Ascending aorta (tissue), 2 donors: ENCODE measurements at places on chromosomes 2 and 18. TPM values are rescaled to one million over a fixed set of nuclear protein-coding genes. Genes with fewer than 3 reads are reported as not detected.

- no peaks in the 10 kb centered on the region for H3K27me3 ChIP-seq
- DNase-seq: no peak
- H3K4me3 ChIP-seq: no peak overlapping the region
- H3K27ac ChIP-seq: no peak overlapping the region
- H3K4me1 ChIP-seq: no peaks in the 10 kb centered on the region
- no peaks in the 10 kb centered on the region for H3K36me3 ChIP-seq
These were observed 144.3 kb downstream of the FIGN start for GRCh38 chr2:163591461-163591860.

GRCh38 chr2:105736145-105736544 lies 8.6 kb upstream of the NCK2 start:
- H3K4me1 ChIP-seq: no peaks in the 10 kb centered on the region
- H3K36me3 ChIP-seq: no peaks in the 10 kb centered on the region
- no peak overlapping the region for H3K27ac ChIP-seq

GRCh38 chr2:41909584-41909983 lies 138.2 kb upstream of the PKDCC start:
- H3K27me3 ChIP-seq: no peaks in the 10 kb centered on the region
- H3K4me1 ChIP-seq: peaks cover 11% of the 10 kb centered on the region
- H3K36me3 ChIP-seq: no peaks in the 10 kb centered on the region
- no peak overlapping the region for H3K27ac ChIP-seq

DNA sequence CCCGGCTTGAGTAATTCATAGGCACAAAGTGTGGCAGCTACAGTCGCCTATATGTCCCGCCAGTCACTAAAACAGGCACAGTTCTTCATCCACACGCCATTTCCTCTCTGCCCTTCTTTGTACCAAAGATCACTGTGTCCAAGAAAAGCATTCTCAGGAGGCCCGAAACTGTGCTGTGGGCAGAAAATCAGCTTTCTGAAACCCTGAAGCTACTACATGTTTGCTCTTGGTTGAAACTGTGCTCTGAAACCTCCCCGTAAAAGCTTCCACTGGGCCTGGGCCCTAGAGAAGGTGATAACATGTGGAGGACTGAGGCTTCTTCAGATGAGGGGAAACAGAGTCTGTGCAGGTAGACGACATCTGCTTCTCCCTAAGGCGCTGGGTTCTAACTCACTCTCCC lies 75.6 kb upstream of the ID2 start:
- no peak overlapping the region for H3K4me3 ChIP-seq
- DNase-seq: no peak
- H3K36me3 ChIP-seq: no peaks in the 10 kb centered on the region
- peaks cover 7% of the 10 kb centered on the region for H3K4me1 ChIP-seq

GRCh38 chr18:79742076-79742475 lies 55.7 kb upstream of the KCNG2 start:
- no peaks in the 10 kb centered on the region for H3K27me3 ChIP-seq
- no peaks in the 10 kb centered on the region for H3K4me1 ChIP-seq
- peaks cover 42% of the 10 kb centered on the region for H3K36me3 ChIP-seq
- DNase-seq: no peak
- no peak overlapping the region for H3K27ac ChIP-seq
- H3K4me3 ChIP-seq: no peak overlapping the region

- no peaks in the 10 kb centered on the region for H3K27me3 ChIP-seq
- no peak overlapping the region for H3K4me3 ChIP-seq
- no peak overlapping the region for H3K27ac ChIP-seq
- no peaks in the 10 kb centered on the region for H3K36me3 ChIP-seq
These were observed 63.3 kb upstream of the ZNF804A start for GRCh38 chr2:184534986-184535385.

GRCh38 chr2:177289824-177290628 lies 25.5 kb upstream of the NFE2L2 start:
- no peak for DNase-seq
- H3K27ac ChIP-seq: no peak overlapping the region
- no peaks in the 10 kb centered on the region for H3K36me3 ChIP-seq

DNA sequence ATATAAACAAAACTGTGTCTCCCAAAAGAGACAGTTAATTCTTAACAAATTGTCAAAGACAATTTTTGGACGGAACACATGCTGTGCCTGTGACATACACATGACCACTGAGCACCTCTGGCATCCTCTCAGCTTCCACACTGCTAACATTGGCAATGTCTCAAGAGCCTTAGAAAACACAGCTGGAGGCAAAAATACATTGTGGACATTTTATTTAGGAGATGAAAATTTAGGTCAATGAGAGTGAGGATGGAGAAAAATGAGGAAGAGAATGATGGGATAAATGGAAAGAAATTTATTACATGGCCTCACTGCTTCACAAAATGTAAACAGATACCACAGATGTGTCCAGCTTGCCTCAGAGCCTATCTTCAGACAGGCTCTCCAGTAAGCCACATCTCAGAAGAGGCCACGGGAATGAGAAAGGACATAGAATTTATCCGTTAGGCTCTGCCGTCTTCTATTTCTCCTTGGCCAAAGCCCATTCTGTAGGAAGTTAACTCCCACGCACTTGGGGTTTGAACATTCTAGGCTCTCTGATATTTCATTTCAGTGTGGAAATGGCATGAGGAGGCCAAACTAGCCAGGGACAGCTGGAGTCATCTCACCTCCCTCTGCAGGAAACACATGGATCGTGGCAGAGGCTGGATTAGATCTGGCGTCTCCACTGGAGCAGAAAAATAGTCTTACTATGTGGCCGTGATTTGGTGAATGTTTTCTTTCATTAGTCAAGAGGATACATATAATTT lies 519.4 kb upstream of the DSEL start:
- H3K27me3 ChIP-seq: no peaks in the 10 kb centered on the region
- H3K4me3 ChIP-seq: no peak overlapping the region
- H3K27ac ChIP-seq: no peak overlapping the region
- no peaks in the 10 kb centered on the region for H3K4me1 ChIP-seq
- no peaks in the 10 kb centered on the region for H3K36me3 ChIP-seq

- H3K27ac ChIP-seq: peak overlapping the region; percentile 45
- H3K4me3 ChIP-seq: no peak overlapping the region
- no peak for DNase-seq
- H3K27me3 ChIP-seq: no peaks in the 10 kb centered on the region
- H3K4me1 ChIP-seq: peaks cover 3% of the 10 kb centered on the region
- H3K36me3 ChIP-seq: no peaks in the 10 kb centered on the region
These were observed 19.0 kb downstream of the SETBP1 start for GRCh38 chr18:44699572-44700261.

DNA sequence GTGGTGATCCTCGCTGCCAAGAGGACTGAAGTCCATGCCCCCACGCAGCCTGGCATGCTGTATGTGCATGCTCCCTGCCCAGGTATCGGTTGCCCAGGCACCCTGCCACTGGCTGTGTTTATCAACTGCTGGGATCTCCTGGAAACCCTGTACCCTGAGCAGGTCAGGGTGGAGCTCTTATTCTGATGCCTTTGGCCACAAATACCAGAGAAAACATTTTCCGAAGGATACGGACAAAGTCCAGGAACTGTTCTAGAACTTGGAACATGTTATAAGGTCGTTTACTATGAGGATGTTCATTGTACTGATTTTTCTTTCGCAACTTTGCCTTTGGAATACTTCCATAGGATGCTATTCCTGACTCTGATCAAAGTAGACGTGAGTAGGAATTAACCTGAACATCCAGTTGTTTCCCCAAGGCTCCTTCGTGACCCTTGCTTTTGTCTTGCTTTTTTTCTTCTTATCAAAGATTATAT lies 55.2 kb downstream of the TMEM17 start:
- H3K27me3 ChIP-seq: no peaks in the 10 kb centered on the region
- H3K36me3 ChIP-seq: no peaks in the 10 kb centered on the region
- no peak for DNase-seq
- no peak overlapping the region for H3K27ac ChIP-seq
- H3K4me3 ChIP-seq: no peak overlapping the region

GRCh38 chr2:132267105-132267497 lies 105.3 kb upstream of the ANKRD30BL start:
- no peaks in the 10 kb centered on the region for H3K36me3 ChIP-seq
- H3K27ac ChIP-seq: no peak overlapping the region
- H3K27me3 ChIP-seq: no peaks in the 10 kb centered on the region
- no peak for DNase-seq

DNA sequence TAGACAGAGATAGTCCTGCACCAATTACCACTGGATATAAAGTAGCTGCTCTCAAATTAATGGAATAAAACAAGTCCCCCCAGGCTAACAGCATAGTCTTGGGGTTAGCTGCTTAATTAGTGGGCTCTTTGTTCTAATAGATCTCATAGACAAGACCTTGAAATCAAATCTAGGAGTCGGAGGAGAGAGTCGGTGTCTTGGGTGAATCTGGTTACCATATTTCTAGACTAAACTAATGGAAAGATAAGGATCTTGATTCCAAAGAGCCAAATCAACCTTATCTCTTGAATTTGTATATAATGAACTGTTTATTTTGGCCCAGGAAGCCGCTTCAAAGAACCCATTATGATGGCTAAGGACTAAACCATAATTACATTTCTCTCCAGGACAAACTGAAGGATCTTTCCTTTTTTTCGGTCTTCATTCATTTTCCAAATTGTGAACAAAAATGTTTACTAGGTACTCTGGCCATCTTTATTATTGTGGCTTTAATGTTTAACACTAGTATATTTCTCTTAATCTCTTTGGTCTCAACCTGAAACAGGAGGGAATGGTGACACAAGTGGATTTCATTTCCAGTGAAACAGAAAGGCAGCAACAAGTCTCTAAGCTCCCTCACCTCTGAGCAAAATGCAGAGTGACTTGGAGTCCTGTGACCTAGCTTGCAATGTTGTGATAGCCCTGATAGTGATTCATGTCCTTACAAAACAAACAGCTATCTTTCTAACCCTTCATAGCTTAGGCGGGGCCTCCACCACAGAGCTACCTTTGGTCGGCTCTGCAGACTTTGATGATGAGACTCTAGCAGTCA lies 137.9 kb upstream of the PARD3B start:
- no peak overlapping the region for H3K4me3 ChIP-seq
- H3K4me1 ChIP-seq: no peaks in the 10 kb centered on the region
- DNase-seq: no peak
- H3K36me3 ChIP-seq: no peaks in the 10 kb centered on the region
- H3K27me3 ChIP-seq: no peaks in the 10 kb centered on the region

DNA sequence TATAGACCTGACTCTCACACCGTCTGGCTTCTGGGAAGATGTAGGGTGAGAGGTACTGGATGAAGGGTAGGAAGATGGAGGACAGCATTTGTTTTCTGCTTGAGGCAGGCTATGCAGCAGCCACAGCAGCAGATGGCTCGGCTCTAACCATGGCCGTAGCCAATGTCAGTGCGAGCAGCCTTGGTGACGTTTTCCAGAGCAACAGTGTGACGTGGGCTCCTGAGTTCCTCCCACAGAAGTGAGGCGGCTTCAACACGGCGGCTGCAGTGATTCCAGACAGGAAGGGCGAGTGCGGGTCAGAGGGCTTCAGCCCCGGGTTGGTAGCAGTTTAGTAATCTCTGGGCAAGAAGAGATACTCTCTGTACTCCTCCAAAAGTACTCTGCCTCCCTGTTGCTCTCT lies 133.0 kb upstream of the MYT1L start:
- no peak overlapping the region for H3K4me3 ChIP-seq
- H3K27me3 ChIP-seq: no peaks in the 10 kb centered on the region
- no peak for DNase-seq

Gene FER1L5
- not detected for total RNA-seq

Gene POTEI
- total RNA-seq: not detected

Gene ZNF385B
- 0.21 TPM for total RNA-seq

Gene ING5
- 38.1 TPM for total RNA-seq

Gene ST8SIA3
- total RNA-seq: not detected

Gene PRKAG3
- not detected for total RNA-seq
